ENCODE measurements at places on chromosomes 16 and 17. TPM values are rescaled to one million over a fixed set of nuclear protein-coding genes. Genes with fewer than 3 reads are reported as not detected.

- no peak for DNase-seq
These were observed 35.3 kb downstream of the FAM20A start for GRCh38 chr17:68565661-68566441.

DNA sequence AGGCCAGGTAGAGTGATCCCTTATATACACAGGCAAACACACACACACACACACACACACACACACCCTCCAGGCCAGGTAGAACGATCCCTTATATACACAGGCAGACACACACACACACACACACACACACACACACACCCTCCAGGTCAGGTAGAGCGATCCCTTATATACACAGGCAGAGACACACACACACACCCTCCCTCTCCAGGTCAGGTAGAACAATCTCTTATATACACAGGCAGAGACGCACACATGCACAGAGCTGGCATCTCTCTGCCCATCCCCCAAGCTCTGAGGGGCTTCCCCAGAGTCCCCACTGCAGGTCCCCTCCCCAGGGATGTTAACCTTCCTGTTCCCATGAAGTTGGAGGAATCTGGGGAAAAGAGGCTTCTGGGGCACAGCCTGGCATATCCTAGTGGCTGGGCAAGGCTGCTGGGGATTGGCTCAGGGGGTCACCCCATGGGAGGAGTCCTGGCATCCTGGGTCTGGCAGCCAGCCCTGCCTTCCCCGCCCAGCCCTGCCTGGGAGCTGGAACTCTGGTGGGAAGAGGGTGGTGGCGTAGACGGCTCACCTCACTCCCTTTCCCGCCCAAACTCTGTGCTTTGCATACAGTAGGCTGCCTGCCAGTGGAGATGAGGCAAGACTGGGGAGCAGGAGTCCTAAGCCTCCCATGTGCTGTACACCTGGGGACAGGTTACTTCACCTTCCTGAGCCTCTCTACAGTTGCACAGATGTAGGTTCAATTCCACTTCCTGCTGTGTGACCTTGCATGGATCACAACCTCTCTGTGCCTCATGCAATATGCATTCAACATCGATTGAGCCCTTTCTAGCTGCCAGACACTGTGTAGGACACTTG, 41.8 kb downstream of the TEKT5 start:
- DNase-seq, result peak; percentile 33

- DNase-seq, result no peak
These were observed 6.9 kb upstream of the SLC13A2 start for GRCh38 chr17:28466521-28467048.

TBC1D16 gene
- 104 TPM for total RNA-seq

GRCh38 chr16:50469744-50470321, 78.4 kb upstream of the NKD1 start:
- DNase-seq, result peak; percentile 49

GRCh38 chr17:57154921-57155320, 69.9 kb downstream of the AKAP1 start:
- no peak for DNase-seq

ODAD4 gene
- 1.8 TPM for total RNA-seq

- DNase-seq, result no peak
These were observed 47.6 kb downstream of the FZD2 start for GRCh38 chr17:44604768-44605485.

DNA sequence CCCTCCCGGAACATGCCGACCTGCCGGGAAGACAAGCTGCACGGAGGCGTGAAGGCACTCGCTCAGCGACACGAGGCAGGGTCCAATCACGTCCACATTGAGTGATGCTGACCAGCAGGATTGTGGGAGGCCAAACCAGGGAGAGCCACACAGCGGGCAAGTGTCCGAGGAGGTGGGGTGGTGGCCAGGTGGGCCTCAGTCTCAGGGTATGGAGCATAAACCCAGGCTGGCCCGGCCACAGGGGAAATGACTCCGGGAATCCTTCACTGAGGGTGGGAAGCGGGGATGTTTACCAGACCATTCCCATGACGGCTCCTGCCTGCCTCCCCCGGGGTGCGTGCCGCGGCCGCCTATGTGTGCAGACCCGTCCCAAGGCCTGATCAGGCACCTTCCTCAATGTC, 62.5 kb downstream of the RPH3AL start:
- no peak for DNase-seq

DNA sequence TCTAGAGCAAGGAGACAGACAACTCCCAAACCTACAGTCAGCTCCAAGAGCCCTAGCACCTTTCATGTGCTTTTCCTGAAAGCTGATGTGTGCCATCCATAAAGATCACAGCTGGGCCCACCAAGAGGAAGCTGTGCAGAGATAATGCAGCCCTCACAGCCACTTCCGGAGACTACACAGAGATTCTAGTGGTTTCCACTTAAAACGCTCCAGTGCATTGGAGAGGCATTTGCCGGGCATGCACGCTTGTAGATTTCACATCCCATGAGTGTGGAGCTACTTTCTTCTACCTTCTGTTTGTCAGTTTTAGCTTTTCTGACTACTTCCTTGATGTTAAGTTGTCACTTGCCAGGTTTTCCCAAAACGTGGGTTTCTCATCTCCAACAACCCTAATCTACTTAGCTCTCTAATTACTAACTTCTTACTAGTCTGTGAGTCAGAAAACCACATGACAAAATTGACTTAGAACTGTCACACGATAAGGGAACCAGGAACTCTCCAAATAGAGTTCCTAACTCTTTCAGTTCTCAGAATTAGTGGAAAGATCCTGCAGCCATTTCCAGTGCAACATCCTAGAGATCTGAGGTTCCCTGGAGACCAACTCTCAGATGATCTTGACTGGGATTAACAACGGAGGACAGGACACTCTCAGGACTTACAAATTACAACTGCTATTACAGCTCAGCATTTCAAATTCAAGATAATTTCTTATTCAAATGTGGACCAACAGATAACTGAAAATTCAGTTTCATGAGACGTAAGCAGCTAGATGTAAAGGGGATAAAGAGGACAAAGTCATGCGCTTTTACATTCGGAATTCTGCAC, 28.6 kb downstream of the PMP22 start:
- no peak for DNase-seq

PIGW gene
- 17.2 TPM for total RNA-seq

- peak; percentile 81 for DNase-seq
These were observed 41.8 kb downstream of the IL4R start for GRCh38 chr16:27355610-27356009.

SLC16A5 gene
- 40.0 TPM for total RNA-seq

GRCh38 chr17:20966870-20967269, 75.9 kb downstream of the USP22 start:
- DNase-seq, result no peak

GRCh38 chr16:64185954-64186353, 935.9 kb downstream of the CDH11 start:
- no peak for DNase-seq

CYGB gene
- 2.1 TPM for total RNA-seq

DNA sequence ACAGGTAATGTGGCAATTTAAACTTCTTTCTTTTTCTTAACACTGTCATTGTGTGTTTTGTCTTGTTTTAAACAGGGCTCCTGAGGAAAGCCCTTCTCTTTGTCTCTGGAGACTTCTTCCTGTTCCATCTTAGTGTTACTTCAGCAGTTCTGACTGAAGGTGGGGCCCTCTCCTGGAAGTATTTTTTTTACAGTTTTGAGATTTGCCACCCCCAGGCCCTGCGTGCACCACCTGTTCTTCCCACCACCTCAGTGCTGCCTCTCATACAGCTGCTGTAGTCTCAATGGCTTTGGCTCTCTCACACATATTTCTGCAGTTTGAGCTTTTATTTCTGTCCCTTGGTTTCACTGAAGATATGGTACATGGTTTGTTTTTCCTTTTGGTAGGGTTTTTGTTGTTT, 52.5 kb upstream of the ALDH3A1 start:
- DNase-seq, result peak; percentile 12

- DNase-seq, result no peak
These were observed 20.2 kb downstream of the TBCD start for GRCh38 chr17:82772026-82772425.

KIF2B gene
- not detected for total RNA-seq

- DNase-seq, result no peak
These were observed 45.8 kb upstream of the ZCCHC14 start for GRCh38 chr16:87538594-87538993.

GRCh38 chr17:43456661-43457361, 27.0 kb upstream of the DHX8 start:
- no peak for DNase-seq

DNA sequence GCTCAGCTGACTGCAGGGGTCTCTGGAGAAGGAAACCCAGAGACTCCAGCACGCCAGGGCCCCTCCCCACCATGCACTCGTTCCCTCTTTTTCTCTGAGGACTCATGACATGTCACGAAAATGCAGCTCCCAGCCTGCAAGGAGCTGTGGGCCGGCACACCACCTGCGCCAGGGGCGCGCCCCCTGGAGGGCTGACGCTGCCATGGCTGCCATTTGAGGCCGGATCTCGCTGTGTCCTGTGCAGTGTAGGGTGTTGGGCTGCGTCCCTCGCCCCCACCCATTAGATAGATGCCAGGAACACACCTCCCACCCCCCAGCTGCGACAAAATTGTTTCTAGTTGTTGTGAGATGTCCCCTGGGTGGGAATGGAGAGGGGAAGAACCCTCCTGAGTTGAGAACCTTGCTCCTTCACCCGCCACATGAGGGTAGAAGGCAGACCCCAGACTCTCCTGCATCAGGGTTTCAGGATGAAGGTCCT, 8.2 kb downstream of the SYNGR2 start:
- peak; percentile 86 for DNase-seq

DNA sequence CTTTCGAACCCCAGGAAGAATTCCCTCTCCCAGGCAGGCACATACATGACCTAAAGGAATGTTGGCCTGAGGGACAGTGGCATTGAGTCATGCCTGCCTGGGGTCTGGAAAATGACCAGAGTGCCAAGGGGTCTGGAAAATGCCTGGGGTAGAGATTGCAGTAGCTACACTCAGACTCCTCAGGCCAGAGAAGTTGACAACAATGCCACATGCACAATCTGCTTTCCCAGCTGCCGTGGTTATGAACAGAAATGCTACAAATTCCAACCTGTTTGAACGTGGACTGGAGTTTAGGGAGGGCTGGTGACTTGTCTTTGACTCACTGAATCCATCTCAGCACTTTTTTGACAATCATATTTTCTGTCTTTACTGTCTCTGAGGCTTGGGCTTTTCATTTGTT, 250.0 kb downstream of the ABCC12 start:
- no peak for DNase-seq

DNA sequence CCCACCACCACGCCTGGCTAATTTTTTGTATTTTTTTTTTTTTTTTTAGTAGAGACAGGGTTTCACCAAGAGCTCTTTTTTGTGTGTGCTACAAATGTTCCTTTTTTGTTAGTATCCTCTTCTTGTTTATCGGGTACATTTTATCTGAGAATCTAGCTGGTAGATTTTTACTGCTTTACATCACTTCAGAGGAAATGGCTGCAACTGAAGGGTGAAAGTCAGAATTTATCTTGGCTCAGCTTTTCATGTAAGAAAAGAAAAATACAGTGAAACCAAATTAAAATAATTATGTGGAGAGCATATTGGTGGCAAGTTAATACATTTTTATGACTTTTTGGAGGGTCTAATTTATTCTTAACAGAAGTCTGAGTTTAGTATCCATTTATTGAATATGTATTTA, 26.0 kb downstream of the CBFB start:
- no peak for DNase-seq

NOXO1 gene
- 1.2 TPM for total RNA-seq

PAQR4 gene
- 17.7 TPM for total RNA-seq

- peak; percentile 37 for DNase-seq
These were observed 4.7 kb upstream of the DDX19A start for GRCh38 chr16:70342016-70342415.

DNA sequence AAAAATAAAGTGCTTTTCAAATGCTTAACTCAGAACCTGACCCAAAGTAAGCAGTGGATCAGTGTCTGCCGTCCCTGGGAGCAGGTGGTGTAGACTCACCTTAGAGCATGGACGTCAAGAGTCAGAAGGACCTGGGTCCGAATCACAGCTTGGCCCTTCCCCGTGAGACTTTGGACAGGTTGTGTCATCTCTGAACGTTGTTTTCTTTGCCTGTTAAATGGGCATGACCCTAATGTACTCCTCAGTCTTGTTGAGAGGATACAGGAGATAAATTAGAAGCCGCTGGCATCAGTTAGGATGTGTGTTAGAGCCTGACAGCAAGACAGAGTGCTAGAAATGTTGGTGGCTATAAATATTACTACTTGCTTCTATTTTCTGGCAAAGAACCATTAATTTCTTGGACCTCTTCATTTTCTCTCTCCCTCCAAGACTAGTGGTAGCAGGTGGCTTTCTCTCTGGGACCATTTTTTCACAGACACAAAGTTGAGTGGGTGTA, 68.8 kb downstream of the RAB11FIP4 start:
- DNase-seq, result no peak

ZPBP2 gene
- total RNA-seq, result not detected

DNA sequence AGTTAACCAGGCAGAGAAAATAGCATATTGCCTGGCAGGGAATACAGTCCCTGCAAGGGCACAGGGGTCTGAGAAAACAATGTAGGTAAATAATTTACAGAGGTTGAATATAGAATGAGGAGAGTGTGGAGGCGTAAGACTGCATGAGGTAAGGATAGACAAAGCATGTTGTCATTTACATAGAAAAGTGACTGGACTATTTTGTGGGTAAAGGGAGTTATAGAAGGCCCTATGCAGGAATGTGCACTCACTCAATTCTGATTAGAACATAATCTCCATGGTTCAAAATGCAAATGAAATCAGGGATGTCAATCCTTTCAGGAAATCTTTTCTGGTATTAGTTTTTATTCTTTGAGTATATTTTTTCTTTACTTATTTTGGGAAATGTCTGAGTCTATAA, 285.7 kb upstream of the SALL1 start:
- DNase-seq, result no peak

Data from GM23338 (cell line).